Ovary (tissue), 10 donors: ENCODE measurements at places on chromosomes 11 and 22.

DNA sequence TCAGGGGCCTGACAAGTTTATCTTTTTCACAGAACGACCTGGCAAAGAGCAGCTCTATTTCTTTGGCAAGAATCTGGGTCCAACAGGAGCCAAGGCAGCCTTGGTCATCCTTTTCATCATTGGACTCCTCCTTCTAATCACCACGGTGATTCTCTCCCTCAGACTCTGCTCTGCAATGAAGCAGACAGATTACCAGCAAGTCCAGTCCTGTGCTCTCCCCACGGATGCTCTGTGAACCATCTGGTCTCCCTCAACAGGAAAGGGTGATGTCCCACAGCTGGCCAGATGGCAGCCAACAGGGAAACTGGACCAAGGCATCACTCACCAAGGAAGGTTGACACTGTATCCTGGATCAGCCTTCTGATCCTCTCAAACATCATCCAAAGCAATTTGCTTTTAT, 17.0 kb upstream of the PANX1 start:
- no peak overlapping the region for H3K27ac ChIP-seq
- no peak for DNase-seq
- no peak overlapping the region for H3K4me3 ChIP-seq
- no peaks in the 10 kb centered on the region for H3K36me3 ChIP-seq

- H3K4me1 ChIP-seq = peaks cover 6% of the 10 kb centered on the region
- no peak overlapping the region for H3K27ac ChIP-seq
- no peak for DNase-seq
- no peaks in the 10 kb centered on the region for H3K27me3 ChIP-seq
Observed at GRCh38 chr11:73372375-73372993, 3.7 kb upstream of the RELT start.

DNA sequence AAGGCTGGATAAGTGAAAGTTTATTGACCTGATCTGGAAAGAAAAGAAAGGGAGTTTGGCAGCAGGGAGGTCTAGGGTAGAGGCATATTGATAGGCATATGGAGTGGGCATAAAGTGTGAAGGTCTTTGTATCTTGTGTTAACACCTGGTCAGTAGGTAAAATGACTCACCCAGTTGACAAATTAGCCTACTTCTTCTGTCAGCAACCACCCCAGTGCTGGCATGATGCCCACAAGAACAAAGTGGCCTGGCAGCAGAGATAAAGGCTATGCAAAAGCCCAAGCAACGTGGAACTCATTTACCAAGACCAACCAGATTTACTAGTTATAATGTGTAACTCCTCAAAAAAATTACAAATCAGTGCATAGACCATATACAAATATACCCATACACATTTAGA, 4.9 kb downstream of the OR10A3 start:
- H3K36me3 ChIP-seq = no peaks in the 10 kb centered on the region
- H3K27ac ChIP-seq = no peak overlapping the region
- no peak overlapping the region for H3K4me3 ChIP-seq
- no peaks in the 10 kb centered on the region for H3K4me1 ChIP-seq
- DNase-seq = no peak

DNA sequence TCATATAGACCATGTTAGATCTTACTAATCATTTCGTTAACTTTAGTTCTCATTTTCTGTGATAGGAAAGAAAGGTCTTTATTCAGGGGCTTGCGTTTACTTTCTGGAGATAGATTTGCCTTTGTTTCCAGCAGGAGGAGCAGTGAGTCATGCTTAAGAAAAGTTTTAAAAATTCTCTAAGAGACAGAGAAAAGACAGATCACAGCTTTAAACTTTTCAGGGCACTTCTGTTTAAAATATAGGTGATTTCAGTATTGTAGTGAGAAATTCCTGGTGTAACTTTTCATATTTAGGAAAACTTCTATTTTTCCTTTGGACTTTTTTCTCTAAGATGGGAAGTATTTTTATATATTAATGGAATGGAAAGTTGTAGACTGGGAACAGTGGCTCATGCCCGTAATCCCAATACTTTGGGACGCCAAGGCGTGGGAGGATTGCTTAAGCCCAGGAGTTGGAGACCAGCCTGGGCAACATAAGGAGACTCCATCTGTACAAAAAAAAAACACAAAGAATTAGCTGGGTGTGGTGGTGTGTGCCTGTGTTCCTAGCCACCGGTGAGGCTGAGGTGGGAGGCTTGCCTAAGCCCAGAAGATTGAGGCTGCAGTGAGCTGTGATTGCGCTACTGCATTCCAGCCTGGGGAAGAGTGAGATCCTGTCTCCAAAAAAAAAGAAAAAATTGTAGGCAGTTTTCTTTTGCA, 60.3 kb downstream of the ATXN10 start:
- no peaks in the 10 kb centered on the region for H3K4me1 ChIP-seq
- DNase-seq = no peak
- H3K36me3 ChIP-seq = no peaks in the 10 kb centered on the region
- H3K27ac ChIP-seq = no peak overlapping the region
- H3K4me3 ChIP-seq = no peak overlapping the region
- no peaks in the 10 kb centered on the region for H3K27me3 ChIP-seq

DNA sequence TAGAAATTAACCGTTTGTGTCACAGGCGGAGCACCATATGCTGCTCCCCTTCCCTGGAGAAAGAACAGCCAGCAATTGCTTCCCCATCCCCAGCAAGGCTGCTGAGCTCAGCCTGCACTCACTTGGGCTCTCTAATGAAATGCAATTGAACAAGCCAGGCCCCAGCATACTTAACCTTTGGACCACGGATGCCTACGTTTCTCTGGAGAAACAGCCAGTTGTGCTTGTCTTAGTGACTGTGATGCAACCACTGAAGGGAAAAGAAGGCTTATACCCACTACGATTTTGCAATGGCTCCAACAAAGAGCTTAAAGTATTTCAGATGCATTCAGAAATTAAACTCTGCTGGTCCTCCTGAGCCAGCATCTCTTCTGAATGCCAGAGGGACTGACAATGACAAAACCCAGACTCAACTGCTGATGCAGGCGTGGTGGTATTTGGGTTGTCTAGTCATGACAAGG, 51.3 kb upstream of the SESN3 start:
- no peaks in the 10 kb centered on the region for H3K36me3 ChIP-seq
- H3K4me1 ChIP-seq = peaks cover 3% of the 10 kb centered on the region
- no peaks in the 10 kb centered on the region for H3K27me3 ChIP-seq
- no peak overlapping the region for H3K27ac ChIP-seq

- no peak overlapping the region for H3K27ac ChIP-seq
- H3K4me1 ChIP-seq = peaks cover 9% of the 10 kb centered on the region
- DNase-seq = no peak
- H3K27me3 ChIP-seq = no peaks in the 10 kb centered on the region
- H3K4me3 ChIP-seq = no peak overlapping the region
- H3K36me3 ChIP-seq = no peaks in the 10 kb centered on the region
Observed at GRCh38 chr11:43360361-43361032, 1.8 kb downstream of the TTC17 start.

DNA sequence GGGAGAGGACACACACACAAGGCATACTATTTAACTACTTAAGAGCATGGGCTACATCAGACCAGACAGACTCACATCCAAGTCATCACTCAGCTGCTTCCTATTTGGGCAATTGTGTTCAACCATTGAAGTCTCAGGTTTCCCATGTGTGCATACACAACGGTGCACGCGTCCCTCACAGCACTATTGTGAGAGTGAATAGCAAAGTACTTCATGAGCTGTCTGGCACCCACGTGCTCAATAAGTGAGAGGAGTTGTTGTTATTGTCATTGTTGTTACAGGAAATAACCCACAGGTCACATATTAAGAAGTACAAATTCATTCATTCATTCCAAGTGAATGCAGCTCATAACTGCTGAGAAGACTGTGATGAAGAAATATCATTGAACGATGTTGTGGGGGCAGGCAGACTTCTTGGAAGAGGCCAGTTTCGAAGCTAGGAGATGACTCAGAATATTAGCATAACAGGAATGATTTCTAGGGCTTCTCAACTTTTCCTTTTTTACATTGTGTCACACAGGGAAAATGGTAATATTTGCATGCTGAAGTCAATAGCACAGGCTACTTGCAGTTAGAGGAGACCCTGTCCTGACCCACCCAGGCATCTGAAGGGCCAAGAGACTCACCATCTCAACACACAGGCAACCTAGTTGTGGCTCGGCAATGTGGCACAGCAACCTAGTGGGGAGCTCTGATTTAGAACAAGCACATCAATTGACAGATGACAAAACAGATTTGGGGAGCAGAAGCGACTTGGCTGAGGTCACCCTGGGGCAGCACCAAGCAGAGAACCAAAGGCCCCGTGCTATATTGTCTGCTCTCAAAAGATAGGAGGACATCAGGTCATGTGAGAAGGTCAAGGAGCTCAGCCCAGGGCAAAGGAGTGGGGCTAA, 606.0 kb downstream of the BUD13 start:
- H3K36me3 ChIP-seq = no peaks in the 10 kb centered on the region
- DNase-seq = no peak
- H3K27ac ChIP-seq = no peak overlapping the region

DNA sequence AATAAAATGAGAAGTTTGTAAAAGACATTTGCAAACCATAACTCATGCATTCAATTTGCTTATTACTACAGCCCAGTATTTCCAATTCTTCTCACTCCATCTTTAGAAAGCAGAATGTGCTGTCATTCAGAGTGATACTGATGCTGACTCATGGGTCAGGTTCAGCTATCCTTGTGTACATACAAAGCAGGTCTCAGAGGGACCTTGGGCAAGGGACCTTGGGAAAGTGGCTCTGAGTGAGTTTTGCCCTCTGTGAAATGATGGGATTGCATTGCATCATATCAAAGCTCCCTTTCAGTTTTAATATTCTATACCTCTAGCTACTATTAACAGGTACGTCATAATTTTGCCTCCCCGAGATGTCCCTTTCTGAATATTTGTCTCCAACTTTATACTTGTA, 848.7 kb downstream of the OPCML start:
- H3K27me3 ChIP-seq = no peaks in the 10 kb centered on the region
- no peak for DNase-seq
- no peaks in the 10 kb centered on the region for H3K36me3 ChIP-seq
- no peak overlapping the region for H3K4me3 ChIP-seq
- H3K27ac ChIP-seq = no peak overlapping the region
- H3K4me1 ChIP-seq = no peaks in the 10 kb centered on the region

GRCh38 chr11:64067230-64067993, 31.7 kb downstream of the FLRT1 start:
- H3K27ac ChIP-seq = no peak overlapping the region
- H3K4me3 ChIP-seq = no peak overlapping the region
- DNase-seq = no peak

GRCh38 chr11:117440258-117440657, 112.6 kb downstream of the CEP164 start:
- no peak overlapping the region for H3K4me3 ChIP-seq
- no peak for DNase-seq
- no peak overlapping the region for H3K27ac ChIP-seq
- no peaks in the 10 kb centered on the region for H3K4me1 ChIP-seq

GRCh38 chr22:36285017-36285416, 32.1 kb downstream of the APOL1 start:
- H3K4me3 ChIP-seq = no peak overlapping the region
- no peaks in the 10 kb centered on the region for H3K4me1 ChIP-seq
- no peaks in the 10 kb centered on the region for H3K36me3 ChIP-seq
- H3K27ac ChIP-seq = no peak overlapping the region
- no peak for DNase-seq

DNA sequence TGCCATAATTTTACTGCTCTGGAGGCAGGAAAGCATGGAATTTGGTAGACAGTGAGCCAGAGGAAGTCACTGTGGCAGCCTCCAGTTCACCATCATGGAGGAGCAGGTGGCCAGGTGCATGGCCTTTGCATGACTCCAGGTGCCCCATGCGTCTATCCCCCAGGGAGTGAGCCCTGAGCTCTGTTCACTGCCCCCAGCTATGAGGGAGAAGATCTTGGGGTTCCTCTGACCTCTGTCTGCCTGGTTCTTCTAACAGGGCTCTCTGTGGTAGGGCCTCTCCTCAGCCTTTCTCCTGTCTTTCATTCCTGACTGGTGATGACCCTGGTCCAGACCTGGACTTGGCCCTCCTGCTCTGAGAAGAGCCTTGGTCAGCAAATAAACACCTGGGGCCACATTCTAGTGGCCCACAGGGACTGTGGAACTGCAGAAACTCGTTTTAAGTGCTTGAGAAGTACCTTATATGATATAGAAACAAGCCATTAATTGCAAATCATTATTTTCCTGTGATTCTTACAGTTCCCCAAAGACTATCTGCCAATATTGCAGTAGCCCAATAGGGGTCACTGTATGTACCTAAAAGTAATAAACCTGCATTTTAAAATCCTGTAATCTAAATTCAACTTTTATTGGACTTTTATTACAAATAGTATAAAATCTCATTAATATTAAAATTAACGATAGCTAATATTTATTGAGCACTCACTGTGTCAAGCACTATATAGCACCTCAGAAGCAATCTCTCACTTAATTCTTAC, 120.0 kb upstream of the SYT13 start:
- no peaks in the 10 kb centered on the region for H3K4me1 ChIP-seq
- no peak overlapping the region for H3K27ac ChIP-seq
- DNase-seq = no peak
- no peaks in the 10 kb centered on the region for H3K36me3 ChIP-seq

GRCh38 chr11:120632579-120632978, 121.0 kb downstream of the GRIK4 start:
- no peaks in the 10 kb centered on the region for H3K36me3 ChIP-seq
- no peak overlapping the region for H3K27ac ChIP-seq
- no peak overlapping the region for H3K4me3 ChIP-seq
- H3K27me3 ChIP-seq = no peaks in the 10 kb centered on the region

DNA sequence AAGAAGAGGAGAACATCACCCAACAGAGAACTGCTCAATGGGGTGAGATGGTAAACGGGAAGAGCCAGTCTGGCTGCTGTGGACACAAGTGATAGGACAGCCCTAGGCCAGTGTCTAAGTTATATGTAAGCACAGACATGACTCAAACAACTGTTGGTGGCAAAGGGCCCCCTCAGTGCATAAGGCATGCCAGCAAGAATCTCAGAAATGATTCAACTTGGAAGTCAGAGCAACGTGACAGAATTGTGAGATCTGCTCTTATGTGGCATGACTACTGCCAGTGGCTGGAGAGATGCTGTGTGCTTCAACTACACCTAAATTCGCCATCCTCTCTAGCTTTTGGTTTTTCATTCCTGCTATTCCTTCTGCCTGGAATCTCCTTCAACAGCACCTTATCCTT, 7.4 kb downstream of the SLN start:
- no peaks in the 10 kb centered on the region for H3K27me3 ChIP-seq
- H3K4me1 ChIP-seq = no peaks in the 10 kb centered on the region
- no peak overlapping the region for H3K27ac ChIP-seq
